Stimulated activated CD4-positive, alpha-beta T cell treated with anti-CD3 and anti-CD28 coated beads, TNF-alpha, amount 100 ng/mL, for 48 hours (primary cell): ENCODE measurements at places on chromosomes 3 and 15.

GRCh38 chr3:48247401-48247811 is 6.5 kb downstream of the ZNF589 start:
- DNase-seq, result no peak

DNA sequence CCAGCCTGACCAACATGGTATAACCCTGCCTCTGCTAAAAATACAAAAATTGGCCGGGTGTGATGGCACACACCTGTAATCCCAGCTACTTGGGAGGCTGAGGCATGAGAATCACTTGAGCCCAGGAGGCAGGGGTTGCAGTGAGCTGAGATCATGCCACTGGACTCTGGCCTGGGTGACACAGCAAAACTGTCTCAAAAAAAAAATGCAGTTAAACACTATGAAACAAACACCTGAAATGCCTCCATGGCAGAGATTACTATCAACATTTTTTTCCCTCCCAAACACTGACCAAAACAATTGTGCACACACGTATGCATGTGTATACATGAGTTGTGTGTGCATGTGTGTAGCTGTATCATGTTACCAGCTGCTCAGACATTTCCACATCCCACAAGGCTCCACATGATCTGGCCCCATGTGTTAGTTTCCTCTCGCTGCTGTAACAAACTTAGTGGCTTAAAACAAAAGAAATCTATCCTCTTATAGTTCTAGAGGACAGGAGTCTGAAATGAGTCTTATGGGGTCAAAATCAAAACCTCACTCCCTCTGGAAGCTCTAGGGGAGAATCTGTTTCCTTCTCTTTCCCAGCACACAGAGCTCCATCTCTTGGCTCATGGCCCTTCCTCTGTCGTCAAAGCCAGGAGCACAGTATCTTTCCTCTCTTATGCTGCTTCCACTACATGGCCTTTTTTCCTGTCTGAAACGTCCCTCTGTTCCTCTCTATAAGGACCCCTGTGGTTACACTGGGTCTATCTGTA is 34.5 kb downstream of the SLC41A3 start:
- no peak for DNase-seq

DNA sequence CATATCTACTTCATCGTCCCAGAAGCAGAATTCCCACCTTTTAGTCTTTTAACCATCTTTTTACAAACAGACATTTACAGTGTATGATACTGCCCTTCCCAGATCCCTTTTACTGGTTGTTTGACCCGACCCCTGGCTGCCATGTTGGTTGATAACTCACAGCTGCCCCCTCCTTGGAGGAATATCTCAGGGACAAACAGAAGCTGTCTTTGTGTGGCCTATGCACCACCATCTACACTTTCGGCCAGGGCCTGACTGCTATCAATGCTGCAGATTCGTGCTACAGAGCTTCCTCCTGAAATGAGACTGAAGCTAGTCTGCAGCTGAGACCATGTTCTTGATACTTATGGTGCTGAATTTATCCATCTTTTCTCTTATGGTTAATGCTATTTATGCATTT is 6.6 kb upstream of the POLQ start:
- no peak for DNase-seq

DNA sequence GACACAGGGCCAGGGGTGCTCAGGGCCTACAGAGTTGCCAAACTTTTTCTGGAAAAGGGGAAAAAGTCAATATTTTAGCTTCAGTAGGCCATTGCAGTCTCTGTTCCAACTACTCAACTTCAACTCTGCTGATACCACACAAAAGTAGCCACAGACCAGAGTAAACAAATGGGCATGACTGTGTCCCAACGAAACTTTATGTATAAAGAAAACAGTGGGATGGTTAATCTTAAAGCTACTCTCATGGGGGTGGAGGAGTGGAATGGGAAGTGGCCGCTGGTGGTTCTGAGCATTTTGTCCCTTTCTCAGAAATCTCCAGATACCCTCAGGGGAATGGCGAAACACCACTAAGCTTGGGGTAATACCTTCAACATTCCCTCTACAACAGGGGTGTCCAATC is 69.9 kb downstream of the OSBPL10 start:
- no peak for DNase-seq

GRCh38 chr3:16897254-16897926 is 12.6 kb downstream of the PLCL2 start:
- DNase-seq, result no peak

- DNase-seq, result no peak
Measured at GRCh38 chr3:184320104-184320445, 5.7 kb downstream of the EIF4G1 start.

- DNase-seq, result no peak
Measured at GRCh38 chr15:99125061-99125891, 20.4 kb downstream of the SYNM start.

GRCh38 chr3:40546816-40547215 is 22.1 kb downstream of the ZNF621 start:
- no peak for DNase-seq

- no peak for DNase-seq
Measured at GRCh38 chr3:111318289-111318688, 223.7 kb upstream of the CD96 start.

DNA sequence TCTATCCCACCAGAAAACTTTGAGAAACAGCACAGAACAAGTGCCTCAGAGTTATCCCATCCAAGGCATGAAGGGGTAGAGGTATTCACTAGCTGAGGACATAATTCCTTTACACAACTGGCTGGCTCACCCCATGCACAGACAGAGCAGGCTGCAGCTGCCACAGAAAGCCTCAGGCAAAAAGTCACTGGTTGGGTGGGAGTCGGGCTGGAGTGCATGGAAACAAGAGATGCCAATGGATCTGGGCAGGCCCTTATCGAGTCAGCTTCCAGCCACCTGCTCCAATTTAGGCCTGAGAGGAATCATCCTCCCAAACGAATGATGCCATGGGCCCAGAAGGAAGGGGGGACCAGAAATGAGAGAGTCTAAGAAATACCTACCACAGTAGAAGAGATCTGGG is 83.0 kb downstream of the RSL24D1 start:
- DNase-seq, result no peak

DNA sequence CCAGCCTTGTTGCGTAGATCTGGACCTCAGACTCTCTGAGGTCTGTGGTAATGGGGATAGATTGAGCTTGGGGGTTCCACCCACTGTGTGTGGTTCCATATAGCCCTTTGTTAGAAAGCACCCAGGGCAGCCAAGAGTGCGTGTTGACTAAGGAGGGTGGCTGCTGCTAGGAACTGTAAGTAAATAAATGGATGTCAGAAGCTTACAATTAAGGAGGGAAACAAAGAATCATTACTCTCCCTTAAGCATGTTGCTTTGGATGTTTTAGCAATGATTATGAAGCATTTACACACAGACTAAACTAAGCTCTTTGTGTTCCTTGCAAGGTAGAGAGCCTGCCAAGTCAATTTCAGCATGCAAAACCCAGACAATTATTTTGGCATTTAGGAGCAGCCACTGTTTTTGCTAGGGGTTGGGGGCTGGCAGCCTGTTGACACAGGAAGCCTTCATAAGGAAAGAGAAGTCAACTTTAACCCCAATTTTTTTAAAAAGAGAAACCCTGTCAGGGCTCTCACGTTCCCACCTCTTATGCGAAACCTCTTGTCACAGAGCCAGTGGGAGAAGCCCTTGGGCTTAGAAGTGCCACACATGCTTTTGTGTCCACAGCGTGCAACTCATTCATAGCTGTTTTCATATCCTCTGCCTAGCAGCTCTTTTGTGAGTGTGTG is 127.8 kb downstream of the CMSS1 start:
- no peak for DNase-seq

- DNase-seq, result no peak
Measured at GRCh38 chr3:177882124-177882648, 654.0 kb upstream of the KCNMB2 start.

- peak; percentile 43 for DNase-seq
Measured at GRCh38 chr3:112111785-112112402, 21.2 kb downstream of the GCSAM start.

- DNase-seq, result no peak
Measured at GRCh38 chr3:44992555-44993470, 16.8 kb downstream of the EXOSC7 start.

DNA sequence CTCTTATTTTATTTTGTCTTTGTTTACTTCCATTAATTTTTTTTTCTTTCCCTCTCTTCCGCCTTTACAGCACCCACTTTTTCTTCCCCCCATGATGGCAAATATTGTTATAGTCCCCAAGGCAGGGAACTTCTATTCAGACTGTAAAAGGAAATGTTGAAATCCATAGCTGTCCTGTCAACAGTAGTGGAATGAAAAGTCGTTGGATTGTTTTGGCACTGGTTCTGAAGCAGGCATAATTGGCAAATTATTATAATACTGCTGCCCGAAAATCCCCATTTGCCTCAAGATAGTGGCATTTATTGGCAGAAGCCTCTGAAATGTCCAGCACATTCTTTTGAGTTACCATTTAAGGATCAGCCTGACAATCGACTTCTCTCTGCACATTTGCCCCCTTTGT is 150.6 kb downstream of the TPRG1 start:
- no peak for DNase-seq

DNA sequence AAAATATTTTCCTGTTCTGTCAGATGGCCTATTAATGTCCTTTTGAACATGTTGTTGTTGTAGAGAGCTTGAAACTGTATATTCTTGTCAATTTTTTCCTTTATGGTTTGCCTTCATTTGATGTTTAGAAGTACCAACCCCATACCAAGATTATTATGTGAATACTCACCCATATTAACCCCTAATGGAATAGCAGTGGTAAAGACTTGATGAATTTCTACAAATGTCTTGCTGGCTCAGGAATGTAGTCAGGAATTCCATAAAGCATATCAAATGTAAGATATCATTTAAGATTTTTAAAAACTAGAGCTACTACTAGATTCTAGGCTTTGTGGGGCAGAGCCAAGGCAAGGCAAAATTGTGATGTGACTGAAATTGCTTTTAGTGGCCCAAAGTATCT is 30.0 kb downstream of the MYO5A start:
- DNase-seq, result no peak

DNA sequence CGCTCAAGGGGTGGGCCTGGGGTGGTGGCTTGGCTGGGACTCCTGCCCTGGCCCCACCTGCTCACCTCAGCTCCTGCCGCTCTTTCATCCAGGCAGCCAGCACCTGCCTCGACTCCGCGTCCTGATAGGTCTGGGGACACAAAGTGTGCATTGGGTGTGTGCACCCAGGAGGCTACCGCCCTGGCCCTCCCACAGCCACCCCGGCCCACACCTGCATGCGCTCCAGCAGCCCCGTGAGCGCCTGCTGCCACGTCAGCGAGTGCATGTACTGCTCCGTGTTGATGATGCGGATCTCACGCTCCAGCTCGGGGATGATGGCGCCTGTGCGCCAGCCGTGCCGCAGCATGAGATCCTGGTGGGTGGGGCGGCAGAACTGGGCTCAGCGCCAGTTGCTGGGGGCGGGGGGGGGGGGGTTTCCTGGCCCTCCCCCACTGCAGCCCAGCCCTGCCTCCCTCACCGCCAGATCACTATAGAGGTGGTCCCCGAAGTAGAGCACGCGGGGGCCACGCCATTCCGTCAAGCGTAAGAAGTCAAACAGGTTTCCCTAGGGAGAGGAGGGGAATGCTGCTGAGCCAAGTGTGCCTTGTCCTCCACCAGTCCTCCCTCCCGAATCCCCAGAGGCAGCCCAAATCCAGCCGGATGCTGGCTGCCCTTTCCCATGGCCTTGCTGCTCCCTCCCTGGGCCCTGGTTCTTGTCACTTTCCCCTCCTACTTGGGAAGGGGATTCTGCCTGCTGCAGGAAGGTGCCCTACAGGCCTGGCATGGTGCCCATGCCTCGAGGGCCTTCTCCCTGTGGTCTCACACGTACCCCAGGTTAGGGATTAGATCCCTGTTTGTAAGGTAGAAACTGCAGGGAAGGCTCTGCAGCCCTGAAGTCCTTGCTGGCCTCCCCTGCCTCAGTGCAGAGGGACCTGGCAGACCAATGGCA is 8.6 kb downstream of the NT5DC2 start:
- DNase-seq, result no peak

GRCh38 chr15:82303956-82304777 is 41.5 kb downstream of the SAXO2 start:
- no peak for DNase-seq

- peak; percentile 77 for DNase-seq
Measured at GRCh38 chr15:90059208-90059985, 42.9 kb downstream of the IDH2 start.

- no peak for DNase-seq
Measured at GRCh38 chr3:39210078-39210477, 17.7 kb upstream of the XIRP1 start.

- no peak for DNase-seq
Measured at GRCh38 chr15:83959477-83959876, 276.1 kb upstream of the GOLGA6L4 start.

DNA sequence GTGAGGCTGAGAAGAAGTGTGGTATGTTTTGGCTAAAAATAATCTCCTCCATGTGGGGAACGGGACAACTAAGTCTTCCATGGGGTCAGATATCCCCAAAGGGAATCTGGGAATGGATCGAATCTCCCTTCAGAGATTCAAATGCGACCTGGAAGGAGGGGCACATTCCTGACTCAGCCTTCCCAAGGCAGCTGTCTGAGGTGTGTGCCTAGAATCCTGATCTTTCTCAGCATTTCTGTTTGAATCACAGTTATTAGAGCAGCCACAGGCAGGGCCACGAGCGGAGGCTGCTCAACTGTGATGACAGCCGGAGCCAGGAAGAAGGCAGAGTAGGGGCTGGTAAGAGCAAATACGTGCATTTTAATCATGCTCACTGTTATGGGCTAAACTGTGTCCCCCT is 135.1 kb downstream of the ADAMTS17 start:
- DNase-seq, result no peak

DNA sequence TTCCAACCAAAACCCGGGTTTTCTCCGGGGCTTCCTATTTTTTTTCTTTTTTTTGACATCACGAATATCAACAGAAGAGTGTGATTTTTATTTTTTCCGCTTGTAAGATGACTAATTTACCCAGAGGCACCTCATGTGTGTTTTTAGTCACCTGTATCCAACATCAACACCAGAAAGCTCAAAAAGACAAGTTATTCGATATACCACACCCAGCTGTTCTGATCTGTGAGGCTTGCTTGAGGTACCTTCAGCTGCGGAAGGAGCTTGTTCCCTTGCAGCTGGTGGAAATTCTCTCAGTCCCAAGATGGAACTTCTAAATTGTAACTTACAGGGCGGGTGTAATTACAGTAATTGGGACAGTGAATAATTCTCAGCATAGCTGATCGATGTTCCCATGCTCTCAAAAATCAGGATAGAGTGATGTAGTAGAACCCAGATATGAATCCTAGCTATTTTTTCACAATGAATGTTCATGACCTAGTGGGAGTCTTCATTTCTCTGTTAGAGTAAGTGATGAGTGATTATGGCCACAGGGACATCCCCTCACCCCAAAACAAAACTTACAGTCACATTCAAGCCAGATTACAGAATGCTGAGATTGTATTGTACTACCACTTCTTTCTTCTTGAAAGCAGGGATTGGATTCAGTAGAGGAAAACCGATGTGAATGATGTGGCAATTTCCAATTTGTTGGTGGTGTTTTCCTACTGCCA is 232.1 kb downstream of the AGBL1 start:
- DNase-seq, result no peak
